Activated CD4-positive, alpha-beta T cell treated with anti-CD3 and anti-CD28 coated beads, Interleukin-2, amount 10 ng/mL, durations not matched to agents 24 days and 14 days (primary cell): ENCODE measurements at places on chromosomes 1 and 21.

GRCh38 chr1:51247499-51247898 is 11.4 kb downstream of the RNF11 start:
- no peak for DNase-seq

GRCh38 chr1:222171005-222171404 is 376.9 kb downstream of the HHIPL2 start:
- DNase-seq, result peak; percentile 57

GRCh38 chr1:199279872-199280645 is 641.2 kb downstream of the PTPRC start:
- no peak for DNase-seq

GRCh38 chr1:214295934-214296333 is 15.0 kb downstream of the SMYD2 start:
- no peak for DNase-seq

GRCh38 chr1:230236301-230237008 is 169.4 kb downstream of the GALNT2 start:
- no peak for DNase-seq

DNA sequence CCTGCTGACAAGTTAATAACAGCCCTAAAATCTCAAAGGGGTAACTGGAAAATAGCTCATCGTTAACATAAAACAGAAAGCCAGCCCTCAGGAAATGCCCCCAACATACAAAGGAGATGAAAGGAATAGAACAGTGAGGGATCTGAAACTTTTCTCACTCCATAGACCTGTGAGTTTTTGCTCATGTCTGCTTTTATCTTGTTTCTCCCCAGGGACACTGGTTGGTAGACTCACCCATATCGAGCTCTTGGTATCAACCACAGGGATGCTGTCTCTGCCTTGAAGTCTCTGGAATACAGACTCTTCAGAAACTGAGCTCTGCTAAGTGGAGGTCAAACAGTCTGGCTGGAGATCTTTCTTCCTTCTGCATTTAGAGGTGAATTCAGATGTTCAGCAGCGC is 77.4 kb upstream of the CAMK1G start:
- no peak for DNase-seq

GRCh38 chr1:224828691-224829090 is 100.8 kb upstream of the DNAH14 start:
- DNase-seq, result no peak

GRCh38 chr1:205317311-205317917 is 4.1 kb downstream of the NUAK2 start:
- no peak for DNase-seq

GRCh38 chr1:161198194-161198896 is 509 bp downstream of the ADAMTS4 start:
- no peak for DNase-seq

GRCh38 chr1:153288634-153289275 is 24.0 kb downstream of the PGLYRP3 start:
- peak; percentile 70 for DNase-seq

DNA sequence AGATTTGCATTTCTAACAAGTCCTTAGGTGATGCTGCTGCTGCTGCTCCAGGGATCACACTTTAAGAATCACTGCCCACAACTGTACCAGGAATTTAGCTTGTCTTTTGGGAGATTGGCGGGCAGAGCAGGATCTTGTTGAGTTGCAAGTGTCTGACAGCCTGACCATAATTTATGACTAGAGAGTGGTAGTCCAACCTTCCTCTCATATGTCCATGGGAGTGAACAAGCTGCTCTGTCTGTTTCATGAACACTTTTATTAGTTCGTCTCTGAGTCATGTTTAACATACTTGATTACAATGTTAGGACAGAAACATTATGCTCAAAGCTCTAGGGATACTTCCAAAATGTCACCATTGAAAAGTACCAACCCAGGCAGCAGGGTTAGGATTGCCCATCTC is 169.6 kb downstream of the TGFB2 start:
- DNase-seq, result no peak

DNA sequence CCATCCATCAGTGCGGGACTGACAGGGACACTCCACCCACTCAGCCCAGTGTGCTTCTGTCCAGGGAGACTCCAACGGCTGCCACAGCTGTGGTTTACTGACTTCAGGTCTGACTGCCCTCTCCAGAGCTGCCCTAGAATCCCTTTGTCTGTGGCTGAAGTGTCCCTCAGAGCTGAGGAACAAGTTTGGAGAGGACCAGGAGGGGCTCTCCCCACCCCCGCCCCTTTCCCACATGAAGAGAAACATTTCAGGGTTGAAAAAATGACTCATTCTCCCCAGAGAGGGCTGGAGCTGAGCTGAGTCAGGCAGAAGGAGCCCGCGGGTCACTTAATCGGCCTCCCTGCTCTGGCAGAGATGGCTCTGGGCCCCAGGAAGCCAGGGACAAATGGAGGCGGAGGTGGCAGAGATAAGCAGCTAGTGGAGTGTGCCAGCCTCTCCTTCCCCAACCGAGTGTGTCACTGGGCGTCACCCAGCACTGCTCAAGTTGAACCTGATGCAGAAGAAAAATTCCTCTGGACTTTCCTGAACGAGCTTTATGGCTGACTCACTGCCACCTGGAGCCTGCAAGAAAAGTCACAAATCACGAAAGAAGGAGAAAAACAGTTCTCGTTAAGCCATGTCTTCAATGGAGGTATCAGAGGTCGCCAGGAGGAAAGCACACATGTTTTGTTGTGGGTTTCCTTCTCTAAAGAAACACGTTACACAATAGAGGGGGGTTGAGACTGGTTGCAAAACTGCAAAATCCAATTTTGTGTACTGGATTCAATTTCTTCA is 34.3 kb upstream of the ECE1 start:
- peak; percentile 82 for DNase-seq

DNA sequence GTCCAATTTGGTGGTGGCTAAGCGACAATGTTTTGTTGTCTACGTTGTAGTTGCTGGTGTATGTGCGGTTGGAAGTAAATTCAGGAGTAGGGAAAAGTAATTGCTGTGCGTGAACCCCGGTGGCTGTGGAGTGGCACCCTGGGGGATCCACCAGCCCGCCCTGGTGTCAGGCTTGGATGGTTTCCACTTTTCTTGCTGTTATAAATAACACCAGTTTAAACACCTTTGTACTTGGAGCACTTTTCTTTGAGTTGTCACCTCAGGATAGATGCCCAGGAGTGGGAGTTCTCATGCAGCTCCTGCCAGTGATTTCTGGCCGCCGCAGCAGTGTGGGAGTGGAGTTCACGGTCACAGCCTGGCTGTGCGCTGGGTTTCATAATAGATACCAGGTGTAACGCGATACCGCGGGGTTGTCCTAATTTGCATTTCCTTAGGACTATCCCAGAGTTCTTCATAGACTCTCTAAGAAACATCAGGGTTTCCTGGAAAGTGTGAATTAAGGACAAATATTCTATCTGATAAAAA is 12.8 kb upstream of the TMEM200B start:
- DNase-seq, result no peak

DNA sequence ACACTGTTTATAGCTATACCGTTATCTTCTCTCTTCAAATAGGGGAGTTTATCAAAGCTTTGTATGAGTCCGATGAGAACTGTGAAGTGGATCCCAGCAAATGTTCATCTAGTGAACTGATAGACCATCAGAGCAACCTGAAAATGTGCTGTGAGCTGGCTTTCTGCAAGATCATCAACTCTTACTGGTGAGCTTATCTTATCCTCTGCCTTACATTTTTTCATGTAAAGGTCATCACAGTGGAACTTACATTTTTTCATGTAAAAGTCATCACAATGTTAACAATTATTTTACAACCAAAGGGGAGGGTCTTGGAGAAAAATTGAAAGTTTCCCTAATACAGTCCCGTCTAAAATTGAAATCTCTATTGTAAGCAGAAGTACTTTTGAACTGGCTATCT is 45.2 kb downstream of the CLEC20A start:
- no peak for DNase-seq

DNA sequence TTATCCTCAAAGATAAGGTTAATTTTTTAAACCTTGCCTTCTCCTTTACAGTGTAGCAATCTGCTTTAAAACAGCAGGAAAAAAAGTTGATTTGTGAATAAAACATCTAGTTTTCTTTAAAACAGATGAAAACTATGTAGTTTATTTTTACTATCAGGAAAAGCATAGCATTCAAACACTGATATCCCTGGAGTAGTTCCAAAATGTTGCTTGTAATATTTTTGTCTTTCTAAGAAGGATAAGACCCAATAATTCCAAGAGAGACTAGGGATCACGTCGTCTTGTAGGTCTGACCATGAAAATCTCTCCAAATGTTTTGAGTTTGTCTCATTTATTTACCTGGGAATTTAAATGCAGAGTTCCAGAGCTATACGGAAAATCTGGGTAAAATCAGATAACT is 204.0 kb downstream of the NTNG1 start:
- no peak for DNase-seq

GRCh38 chr1:151714820-151715725 is 1.5 kb downstream of the CELF3 start:
- DNase-seq, result no peak

- DNase-seq, result no peak
These were observed 3.3 kb upstream of the DHX9 start for GRCh38 chr1:182835806-182836205.

DNA sequence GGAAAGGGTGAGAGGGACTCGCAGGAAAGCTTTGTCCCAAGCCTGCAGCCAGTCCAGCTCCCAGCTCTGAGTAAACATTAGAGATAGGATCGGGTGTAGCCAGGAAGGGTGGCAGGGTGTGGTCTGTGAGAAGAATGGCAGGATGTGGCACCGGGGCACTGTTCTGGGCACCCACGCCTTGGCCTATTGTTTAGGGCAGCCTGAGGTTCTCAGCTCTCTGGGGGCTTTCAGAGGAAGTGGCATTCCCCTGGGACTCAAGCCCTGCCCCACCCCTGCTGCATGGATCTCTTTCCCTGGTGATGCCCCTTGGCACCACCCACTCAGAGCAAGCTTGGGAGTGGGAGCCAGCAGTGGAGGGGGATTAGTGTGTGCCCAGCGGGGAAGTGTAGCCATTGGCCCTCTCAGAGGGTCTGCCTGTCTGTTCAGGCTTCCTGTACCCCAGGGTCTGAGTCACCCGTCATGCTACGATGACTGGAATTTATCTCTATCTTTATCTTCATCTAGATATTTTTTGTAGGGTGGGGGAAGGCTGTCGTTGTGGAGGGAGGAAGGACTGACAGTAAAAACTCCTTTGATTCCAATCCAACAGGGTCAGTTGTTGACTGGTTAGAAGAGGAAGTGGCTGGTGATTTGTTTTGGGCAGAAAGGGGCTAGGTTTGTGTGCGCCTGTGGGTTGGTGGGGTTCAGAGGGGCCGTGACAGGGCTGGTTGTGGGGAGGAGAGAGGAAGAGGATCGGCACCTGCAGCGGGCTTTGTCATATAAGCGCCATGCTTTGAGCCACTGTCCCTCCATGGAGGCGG is 31.6 kb downstream of the SOX13 start:
- DNase-seq, result no peak

GRCh38 chr1:43990271-43991199 is 864 bp upstream of the CCDC24 start:
- no peak for DNase-seq

DNA sequence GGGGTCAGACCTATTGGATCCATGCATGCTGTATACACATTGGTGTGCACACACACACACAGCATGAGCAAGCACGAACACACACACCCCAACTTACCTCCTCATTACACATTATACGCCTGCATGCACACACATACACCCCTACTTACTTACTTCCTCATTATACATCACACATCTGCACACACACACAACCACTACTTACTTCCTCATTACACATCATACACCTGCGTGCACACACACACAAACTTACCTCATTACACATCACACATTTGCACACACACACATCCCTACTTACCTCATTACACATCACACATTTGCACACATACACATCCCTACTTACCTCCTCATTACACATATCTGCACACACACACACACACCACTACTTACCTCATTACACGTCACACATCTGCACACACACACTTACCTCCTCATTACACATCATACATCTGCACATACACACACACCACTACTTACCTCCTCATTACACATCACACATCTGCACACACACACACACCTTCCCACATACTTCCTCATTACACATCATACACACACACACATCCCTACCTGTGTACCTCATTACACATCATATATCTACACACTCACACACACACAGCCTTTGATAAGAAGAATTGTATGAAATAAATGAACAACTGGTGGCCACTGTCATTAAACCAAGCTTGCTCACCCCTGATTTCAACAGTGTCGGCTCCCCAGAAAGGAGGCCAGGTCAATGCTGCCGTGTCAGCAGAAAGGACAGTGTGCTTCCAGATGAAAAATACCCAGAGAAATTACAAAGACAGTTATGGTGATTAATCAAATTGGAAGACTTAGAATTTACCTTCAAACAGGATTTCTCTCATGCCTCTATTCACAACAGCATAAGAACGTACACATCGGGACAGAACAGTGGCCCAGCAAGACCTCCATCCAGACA is 117.8 kb downstream of the SETD4 start:
- no peak for DNase-seq

GRCh38 chr1:210437781-210438180 is 109.1 kb downstream of the HHAT start:
- DNase-seq, result no peak

GRCh38 chr1:232393010-232393409 is 236.9 kb downstream of the SIPA1L2 start:
- no peak for DNase-seq
